ENCODE measurements at places on chromosomes 3 and 15. TPM values are rescaled to one million over a fixed set of nuclear protein-coding genes. Genes with fewer than 3 reads are reported as not detected.

Gene ATRIP
- 3.6 TPM for total RNA-seq

Gene USP4
- total RNA-seq: 27.4 TPM

Gene GPR171
- not detected for total RNA-seq

Gene SAXO2
- 0.32 TPM for total RNA-seq

Gene PRTG
- 0.47 TPM for total RNA-seq

Gene PIERCE2
- 0.60 TPM for total RNA-seq

Gene ARRDC4
- total RNA-seq: 7.7 TPM

Gene SGO1
- total RNA-seq: 0.17 TPM

Gene PML
- 15.8 TPM for total RNA-seq

Gene PLD1
- 9.5 TPM for total RNA-seq

Gene C3orf20
- total RNA-seq: not detected

Gene PLSCR2
- total RNA-seq: 0.32 TPM

Gene IL17RB
- under 0.01 TPM for total RNA-seq

Gene PTH1R
- 0.77 TPM for total RNA-seq

Gene CPNE9
- not detected for total RNA-seq

Gene GOLGA6A
- under 0.01 TPM for total RNA-seq

Gene CKMT1B
- total RNA-seq: not detected

Gene FBXL2
- total RNA-seq: 14.8 TPM

Gene CLEC3B
- total RNA-seq: 33.1 TPM

Gene DOCK3
- 0.16 TPM for total RNA-seq

Gene GOLGA8Q
- 2.8 TPM for total RNA-seq

Gene SEMA4B
- total RNA-seq: 16.2 TPM

Gene ECE2
- not detected for total RNA-seq

Gene PRRT3
- 1.9 TPM for total RNA-seq

Gene CPLX3
- total RNA-seq: under 0.01 TPM

Gene EBLN2
- 3.3 TPM for total RNA-seq

Gene TMEM266
- total RNA-seq: 0.17 TPM

Gene LIPH
- under 0.01 TPM for total RNA-seq

Gene GP5
- under 0.01 TPM for total RNA-seq

Gene KY
- 0.69 TPM for total RNA-seq

Gene INSYN1
- total RNA-seq: 2.5 TPM

Gene AADAC
- 0.09 TPM for total RNA-seq

Gene GCNT3
- 0.26 TPM for total RNA-seq

Gene PDE12
- total RNA-seq: 9.4 TPM

Gene PRC1
- total RNA-seq: 10.7 TPM

Gene GREM1
- total RNA-seq: 213 TPM

Gene CELF6
- 0.26 TPM for total RNA-seq

Gene TMC3
- not detected for total RNA-seq

Gene ZNF106
- 127 TPM for total RNA-seq

Gene SCAANT1
- total RNA-seq: not detected

Gene GOLGA6L9
- total RNA-seq: 1.7 TPM

Gene CCDC50
- total RNA-seq: 52.0 TPM

Gene BSN
- under 0.01 TPM for total RNA-seq

Gene HRH1
- 38.1 TPM for total RNA-seq

Gene EPHB1
- 0.63 TPM for total RNA-seq

Gene CCDC39
- total RNA-seq: 0.52 TPM

Gene GOLGA6L7
- total RNA-seq: not detected

Gene NAA80
- 2.2 TPM for total RNA-seq

Gene DZIP1L
- 22.2 TPM for total RNA-seq

Gene ZFYVE19
- total RNA-seq: 29.2 TPM

Gene AGTR1
- total RNA-seq: 2.5 TPM

Gene MME
- total RNA-seq: 81.5 TPM

Gene CA12
- 101 TPM for total RNA-seq

Gene KCNMB3
- total RNA-seq: 0.94 TPM

Gene MYLK
- 524 TPM for total RNA-seq
